ENCODE measurements at places on chromosomes 12 and 14.
A peak's percentile ranks its signal among the peaks of the same experiment; 100 is the strongest.

- DNase-seq: no peak
Measured at GRCh38 chr12:49794811-49795653, 33.2 kb downstream of the NCKAP5L start.

DNA sequence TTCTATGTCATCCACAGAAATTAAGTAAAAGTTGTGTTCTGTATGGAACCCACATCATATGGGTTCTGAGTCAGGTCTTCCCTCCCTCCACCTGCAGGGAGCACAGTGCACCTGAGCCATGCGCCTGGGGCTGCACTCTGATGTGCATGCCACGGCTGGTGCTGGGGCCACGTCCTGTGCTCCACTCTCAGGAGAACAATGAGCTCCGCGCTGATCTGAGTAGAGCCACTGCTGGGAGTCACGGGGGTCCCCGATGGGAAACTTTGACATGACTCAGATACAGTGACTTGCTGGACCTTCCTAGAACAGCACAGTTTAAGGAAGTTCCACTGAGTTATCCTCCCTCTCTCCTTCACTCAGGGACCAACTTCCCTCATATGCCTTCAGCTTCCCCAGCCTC lies 683.4 kb downstream of the TMEM121 start:
- no peak for DNase-seq

DNA sequence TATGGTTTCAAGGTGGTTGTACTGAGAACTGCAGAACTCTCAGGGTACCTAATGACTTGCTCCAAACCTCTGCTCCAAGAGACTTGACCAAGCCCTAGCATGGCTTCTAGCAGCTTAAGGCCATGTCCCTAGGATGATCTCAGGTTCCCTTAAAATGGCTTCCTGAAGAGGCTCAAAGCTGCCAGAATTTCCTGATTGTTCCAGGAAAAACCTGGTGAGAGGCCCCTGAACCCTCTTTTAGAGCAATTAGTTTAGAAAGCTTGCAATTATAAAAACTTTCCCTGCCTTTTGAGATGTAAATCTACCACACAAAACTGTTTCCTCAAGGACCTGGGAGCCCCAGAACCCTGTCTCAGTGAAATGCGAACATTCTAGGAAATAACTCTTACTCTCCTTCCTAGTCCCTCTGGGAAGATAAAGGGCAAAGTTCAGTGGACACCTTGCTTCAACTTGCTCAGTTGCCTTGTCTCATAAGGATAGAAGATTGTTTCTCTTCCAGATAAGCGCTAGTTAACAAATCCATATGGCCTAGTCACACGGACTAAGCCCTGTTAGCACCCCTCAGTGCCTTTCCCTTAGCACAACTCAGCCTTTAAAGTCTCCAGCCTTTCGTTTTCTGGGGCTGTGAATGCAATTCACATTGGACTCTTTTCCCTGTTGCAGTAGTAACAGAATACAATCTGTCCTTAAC lies 2.5 kb downstream of the CMAS start:
- DNase-seq: no peak

DNA sequence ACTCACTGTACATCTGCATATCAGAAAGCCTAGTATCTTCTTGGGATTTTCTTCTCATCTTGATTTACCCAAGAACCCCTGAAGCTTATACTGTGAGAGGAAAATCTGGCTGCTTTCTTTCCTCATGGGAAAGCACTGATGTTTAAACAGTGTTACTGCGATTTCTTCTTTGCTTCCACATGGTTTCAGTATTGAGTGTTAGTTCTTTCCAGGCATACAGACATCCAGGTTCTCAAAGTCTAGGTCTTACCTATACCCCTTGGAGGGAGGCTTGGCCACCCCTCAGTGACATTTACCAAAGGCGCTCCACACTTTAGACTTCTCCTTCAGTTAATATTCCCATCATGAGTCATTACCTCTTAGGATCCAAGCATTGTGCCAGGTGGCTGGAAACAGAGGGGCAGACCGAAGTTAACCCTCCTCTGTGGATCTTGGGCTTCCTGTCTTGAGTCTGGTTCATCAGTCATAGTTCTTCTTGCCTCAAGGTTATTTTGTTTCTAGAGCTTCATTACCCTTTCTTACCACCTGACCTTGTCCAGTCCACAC lies 79.1 kb downstream of the TMEM117 start:
- no peak for DNase-seq

DNA sequence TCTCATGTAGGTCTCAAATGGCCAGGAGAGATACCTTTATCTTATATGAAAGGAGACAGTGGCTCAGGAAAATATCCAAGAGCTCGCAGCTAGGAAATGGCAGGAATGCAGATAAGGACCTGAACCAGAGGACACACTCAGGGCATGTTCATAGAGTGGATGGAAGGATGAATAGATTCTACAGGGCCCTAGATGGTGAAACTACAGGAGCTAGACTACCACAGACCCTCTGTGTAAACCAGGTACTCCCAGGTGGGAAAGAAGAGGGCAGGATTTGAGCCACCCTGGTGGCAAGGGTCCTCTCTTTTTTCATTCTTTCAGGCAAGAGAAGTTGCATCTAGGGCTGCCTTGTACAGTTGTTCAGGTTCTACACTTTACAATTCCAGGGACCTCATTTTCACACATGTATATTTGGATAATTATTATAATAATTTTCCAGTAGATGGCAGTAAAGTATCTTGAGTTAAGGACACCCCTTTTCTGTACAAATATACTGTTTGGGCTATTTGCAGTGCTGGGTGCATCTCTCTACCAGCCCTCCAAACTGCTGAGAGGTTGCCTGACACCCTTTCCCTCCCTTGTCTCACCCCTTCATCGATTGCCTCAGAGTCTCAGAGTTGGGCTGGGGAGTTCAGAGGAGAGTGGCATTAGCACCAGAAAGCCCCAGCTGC lies 10.5 kb upstream of the ZDHHC22 start:
- DNase-seq: peak; percentile 53

DNA sequence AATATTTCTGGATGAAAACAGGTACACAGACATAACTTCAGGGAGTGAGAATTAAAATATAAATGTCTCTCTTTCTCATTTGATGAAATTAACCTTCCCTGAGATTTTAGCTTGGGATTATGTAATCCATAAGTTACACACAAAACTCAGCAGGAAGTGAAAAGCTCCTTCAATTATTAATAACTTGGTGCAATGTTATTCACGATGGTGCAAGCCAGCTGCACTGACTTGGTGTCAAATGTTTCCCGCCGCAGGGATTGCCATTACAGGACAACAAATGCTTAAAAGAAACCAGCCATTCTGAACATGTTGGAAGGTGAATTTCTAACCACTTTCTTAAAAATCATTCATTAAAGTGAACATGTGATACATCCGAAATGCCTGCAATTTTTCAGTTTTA lies 250.4 kb downstream of the FOXN3 start:
- no peak for DNase-seq

- DNase-seq: peak; percentile 68
Measured at GRCh38 chr12:3200032-3200617, 122.9 kb downstream of the TSPAN9 start.

GRCh38 chr14:72383865-72384264 lies 451.6 kb downstream of the RGS6 start:
- no peak for DNase-seq

DNA sequence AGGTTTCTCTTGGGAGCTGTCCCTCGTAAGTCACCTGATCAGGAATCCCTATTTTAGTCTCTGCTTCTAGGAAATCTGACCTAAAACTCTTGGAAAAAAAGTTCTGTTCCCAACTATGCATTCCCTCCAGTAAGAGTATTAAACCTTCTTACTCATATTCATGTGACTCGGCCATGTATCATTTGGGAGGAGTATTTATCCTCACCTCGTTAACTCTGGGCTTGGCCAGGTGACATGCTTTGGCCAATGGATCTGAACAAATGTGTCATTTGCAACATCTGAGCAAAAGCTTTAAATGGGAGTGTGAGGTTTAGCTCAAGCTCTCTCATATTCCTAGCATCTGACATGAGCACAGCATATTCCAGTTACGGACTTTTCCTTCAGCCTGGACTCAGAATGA lies 226.8 kb downstream of the NUAK1 start:
- DNase-seq: no peak

- DNase-seq: no peak
Measured at GRCh38 chr12:53950789-53951576, 3.7 kb upstream of the HOXC12 start.

DNA sequence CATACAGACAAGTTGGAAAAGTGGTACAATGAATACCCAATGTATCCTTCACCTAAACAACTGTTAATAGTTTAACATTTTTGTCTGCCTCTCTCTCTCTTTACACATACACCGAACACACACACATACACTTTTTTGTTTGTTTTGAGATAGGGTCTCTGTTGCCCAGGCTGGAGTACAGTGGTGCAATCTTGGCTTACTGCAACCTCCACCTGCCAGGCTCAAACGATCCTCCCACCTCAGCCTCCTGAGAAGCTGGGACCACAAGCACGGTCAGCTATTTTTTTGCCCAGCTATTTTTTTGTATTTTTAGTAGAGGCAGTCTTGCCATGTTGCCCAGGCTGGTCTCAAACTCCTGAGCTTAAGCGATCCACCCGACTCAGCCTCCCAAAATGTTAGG lies 16.8 kb downstream of the ZCCHC8 start:
- no peak for DNase-seq

GRCh38 chr14:73739174-73739898 lies 25.2 kb upstream of the PNMA1 start:
- no peak for DNase-seq

- DNase-seq: no peak
Measured at GRCh38 chr14:77023001-77023996, 5.2 kb downstream of the IRF2BPL start.

GRCh38 chr12:70149013-70149412 lies 94.2 kb upstream of the CNOT2 start:
- no peak for DNase-seq

GRCh38 chr12:107662484-107662883 lies 23.1 kb upstream of the PWP1 start:
- no peak for DNase-seq

DNA sequence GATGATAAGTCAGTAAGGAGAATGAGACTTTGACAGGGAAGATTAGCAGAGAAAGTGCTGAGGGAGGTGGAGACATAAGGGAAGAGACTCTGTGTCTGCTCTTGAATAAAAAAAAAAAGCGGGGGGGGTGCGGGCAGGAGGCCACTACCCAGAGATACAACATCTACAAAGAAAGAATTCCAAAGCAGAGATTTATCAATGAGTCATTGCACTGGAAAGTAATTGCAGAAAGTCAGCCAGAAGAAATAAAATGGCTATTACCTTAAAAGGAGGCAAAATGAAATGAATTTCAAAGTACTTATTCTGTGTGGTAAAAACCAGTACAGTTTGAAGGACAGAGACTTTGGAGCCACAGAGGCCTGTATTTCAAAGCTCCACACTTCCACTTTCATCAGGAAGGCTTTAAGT lies 267.1 kb upstream of the PRKD1 start:
- no peak for DNase-seq

DNA sequence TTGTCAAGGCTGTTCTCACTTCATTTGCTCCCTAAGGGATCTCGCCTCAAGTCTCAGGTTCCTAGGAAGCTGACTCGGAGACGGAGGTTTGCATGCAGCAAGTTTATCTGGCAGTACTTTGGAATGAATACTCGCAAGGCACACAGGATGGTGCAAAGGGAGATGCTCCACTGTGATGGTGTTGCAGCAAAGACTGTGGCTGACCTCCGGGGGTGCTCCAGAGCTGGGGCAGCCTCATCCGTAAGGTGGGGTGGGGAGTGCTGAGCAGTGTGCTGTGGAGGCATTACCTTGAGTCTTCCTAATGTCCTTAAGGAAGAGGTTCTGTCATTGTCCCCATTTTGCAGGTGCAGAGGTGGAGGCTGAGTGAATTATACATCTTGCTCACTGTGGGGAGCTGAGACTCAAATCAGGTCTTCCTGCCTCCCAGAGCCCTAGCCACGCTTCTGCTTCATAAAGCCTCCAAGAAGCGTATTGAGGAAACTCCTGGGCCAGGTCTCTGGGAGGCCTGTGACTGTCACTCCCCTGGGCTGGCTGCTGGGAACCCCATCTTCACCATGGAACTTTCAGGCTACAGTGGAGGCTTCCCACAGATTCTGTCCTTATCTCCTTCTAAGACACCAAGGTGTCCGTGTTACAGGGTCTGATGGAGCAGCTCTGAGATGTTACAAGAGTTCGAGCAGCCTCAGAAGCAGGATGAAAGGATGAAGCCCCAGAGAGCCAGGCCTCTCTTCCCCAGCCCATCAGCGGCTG lies 39.5 kb downstream of the GALNT16 start:
- no peak for DNase-seq

DNA sequence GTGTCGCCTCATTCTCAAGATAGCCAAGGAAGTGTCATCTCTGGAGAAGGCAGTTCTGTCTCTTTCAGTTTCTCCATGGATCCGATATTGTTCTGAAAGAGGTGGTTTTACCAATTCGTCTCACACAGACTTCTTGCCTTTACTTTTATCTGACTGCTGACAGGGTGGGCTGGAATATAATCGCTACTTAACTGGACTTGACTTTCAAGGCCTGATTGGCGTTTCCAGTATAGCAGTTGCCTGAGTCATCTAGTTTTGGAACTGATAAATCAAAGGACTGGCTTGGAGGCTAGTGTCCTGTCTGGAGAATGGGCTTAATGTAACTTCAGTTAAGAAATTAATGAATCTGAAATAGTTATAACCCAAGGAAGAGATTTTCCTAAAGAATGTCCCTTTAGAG lies 21.6 kb downstream of the PRKCH start:
- no peak for DNase-seq

- peak; percentile 58 for DNase-seq
Measured at GRCh38 chr12:63792338-63792737, 12.6 kb downstream of the RXYLT1 start.

Data from NCI-H524 treated with DMSO at 0.1 percent for 48 hours (cell line).